Ureter (tissue), 1 donor: ENCODE measurements at places on chromosomes 4 and X. TPM values are rescaled to one million over a fixed set of nuclear protein-coding genes. Genes with fewer than 3 reads are reported as not detected.

MRPS18C gene
- total RNA-seq = 42.8 TPM

PIR gene
- 19.0 TPM for total RNA-seq

APOO gene
- total RNA-seq = 38.1 TPM

GTPBP6 gene
- 57.5 TPM for total RNA-seq

VSIG1 gene
- total RNA-seq = 1.7 TPM

CCDC120 gene
- total RNA-seq = 16.9 TPM

PF4V1 gene
- not detected for total RNA-seq

DNA sequence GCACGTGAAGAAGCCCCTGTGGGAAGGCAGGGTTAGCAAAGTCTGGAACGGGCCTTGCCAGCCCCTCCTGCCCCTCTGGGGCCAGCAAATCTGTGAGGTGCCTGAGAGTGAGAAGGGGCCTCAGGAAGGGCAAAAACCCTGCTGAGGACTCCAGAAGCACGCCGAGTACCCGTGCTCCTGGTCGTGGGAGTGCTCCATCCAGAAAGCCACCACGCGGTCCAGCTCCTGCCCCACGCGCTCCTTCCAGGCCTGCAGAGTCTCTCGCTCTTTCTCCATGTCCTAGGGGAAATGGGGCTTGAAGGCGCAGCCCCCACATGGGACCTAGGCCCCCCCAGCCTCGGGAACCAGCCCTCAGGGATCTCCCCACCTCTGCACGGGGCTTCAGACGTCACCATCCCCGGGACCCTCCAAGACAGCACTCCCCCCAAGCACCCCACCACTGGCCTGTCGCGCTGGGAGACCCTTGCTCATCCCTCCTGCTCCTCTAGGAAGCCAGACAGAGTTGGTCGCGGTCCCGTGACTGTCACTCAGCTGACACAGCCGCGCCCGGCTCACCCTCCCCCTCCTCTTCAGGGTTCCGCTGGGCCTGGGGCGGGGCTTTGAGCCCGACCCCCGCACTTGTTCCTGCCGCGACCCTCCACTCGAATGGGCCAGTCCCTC is at the start of gene RENBP:
RENBP (minus strand) TSS at position 504 of the 660 bp plus-strand sequence; CDS start at position 471, 33 bp downstream.
- no peak for DNase-seq

DNA sequence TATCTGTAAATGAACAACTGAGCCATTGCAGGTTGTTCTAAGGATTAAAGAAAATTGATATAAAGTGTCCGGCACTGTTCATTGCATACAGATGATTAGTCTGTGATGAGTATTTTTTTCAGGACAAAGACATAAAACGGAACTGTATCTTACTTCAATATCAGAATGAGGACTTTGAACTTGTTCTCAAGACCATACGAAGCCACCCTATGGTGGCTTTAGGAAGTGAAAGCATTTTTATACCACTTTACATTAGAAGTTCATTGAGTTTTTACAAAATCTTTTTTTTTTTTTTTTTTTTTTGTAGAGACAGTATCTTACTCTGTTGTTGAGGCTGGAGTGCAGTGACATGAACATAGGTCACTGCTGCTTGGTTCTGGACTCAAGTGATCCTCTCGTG is 45.2 kb upstream of the TRIM2 start:
- no peak for DNase-seq

DNA sequence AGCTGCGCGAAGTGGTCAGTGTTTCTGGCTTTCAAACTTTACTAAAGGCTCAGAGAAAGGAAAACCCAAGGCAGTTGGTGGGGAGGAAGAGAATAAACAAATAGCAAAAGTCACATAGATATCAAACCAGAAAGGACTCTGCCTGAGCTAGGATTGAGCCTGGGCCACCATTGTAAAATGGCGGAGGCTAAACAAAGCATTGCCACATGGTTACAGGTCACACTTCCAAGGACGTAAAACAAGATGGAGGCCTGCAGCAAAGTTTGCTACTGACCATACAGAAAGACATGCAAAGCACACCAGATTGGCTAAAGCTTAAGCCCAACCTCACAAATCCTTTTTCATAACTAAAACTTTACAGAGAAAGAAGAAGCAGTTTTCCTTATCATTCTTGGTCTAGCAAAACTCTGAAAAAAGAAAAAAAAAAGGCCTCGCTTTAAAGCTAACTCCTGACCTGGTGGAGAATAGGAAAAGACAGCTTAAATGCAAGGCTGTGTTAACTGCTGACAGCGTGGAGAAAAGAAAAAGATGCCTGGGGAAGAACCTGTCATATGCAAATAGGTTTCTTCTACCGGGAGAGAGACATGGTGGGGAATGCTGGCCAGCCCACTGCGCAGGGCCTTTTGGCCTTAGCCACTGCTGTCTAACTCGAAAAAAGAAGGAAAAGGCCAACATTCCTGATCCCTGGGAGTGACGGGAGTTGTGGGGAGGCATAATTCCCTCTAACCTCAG is 81.8 kb upstream of the SMARCA5 start:
- no peak for DNase-seq

DNA sequence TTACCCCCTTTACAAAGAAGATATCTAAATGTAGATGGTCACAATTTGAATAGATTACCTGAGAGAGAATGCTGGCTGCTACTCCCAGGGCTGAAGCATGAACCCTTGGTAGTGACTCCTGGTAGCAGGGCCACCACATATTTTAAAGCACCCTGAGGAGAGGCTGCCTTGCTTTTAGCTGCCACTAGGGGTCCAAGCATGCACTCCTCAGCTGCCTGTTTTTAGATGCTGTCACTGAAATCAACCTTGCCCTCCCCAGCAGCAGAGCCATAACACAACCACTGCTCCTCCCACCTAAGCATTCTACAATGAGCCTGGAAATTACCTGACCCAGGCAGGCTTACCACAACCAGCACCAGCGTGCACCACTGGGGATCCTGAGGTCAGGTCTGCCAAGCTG is 850.9 kb downstream of the FAM133A start:
- DNase-seq = no peak

DNA sequence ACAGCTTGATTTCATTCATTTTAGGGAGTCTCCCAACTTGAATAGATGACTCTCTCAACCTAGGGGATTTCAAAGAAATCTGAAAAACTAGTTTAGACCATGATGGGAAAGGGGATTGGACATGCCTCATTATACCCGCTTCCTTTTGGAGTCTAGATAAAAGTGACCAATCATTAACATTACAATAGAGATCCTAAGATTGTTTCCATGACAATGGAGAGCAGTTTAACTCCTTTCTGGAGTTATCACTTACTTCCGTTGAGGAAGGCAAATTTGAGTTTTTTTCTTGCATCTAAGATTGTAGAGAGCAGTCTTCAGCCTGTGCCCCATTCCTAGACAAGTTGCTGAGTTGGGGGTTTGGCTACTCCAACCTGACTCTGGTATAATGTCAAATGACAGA is 11.4 kb upstream of the IL15 start:
- DNase-seq = no peak

DNA sequence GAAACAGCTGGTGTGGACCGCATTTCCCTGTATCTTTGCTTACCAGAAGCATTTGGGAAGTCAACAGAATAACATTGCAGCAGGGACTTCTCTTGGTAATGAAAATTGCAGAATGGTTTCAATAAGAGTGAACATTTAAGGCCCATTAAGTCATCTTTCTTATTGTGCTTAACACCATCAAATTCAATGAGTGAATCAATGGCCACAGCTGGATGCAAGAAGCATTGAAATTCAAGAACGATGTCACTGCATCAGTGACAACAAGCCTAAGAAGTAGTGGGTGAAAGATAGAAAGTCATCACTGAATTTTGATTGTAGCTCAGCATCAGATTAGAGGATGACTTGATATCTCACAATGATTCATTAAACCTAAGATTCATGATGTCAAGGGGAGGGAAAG is 93.9 kb upstream of the GPM6A start:
- no peak for DNase-seq

GRCh38 chr4:171876636-171877035 is 63.4 kb downstream of the GALNTL6 start:
- DNase-seq = no peak

- DNase-seq = no peak
These were observed 72.9 kb downstream of the MED28 start for GRCh38 chr4:17687237-17687857.

DNA sequence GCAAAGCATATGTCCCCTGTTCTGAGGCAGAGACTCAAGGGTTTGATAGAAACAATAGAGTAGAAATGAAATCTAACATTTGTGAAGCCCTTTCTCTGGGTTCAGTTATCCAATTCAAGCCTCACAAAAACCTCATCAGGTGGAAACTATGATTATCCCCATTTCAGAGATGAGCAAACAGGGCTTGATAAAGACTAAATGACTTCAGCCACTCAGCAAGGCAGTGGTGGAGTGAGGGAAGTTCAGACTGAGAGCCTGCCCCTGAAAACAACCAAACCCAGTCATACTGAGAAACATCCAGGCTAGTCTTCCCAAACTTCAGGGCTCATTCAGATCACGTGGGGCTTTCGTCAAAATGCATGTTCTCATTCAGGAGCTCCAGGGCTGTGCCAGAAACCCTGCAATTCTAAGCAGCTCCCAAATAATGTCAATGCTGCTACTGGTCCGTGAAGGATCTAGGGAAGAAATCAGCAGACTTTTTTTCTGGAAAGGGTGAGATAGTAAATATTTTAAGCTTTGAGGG is 109.6 kb upstream of the KIT start:
- no peak for DNase-seq

DNA sequence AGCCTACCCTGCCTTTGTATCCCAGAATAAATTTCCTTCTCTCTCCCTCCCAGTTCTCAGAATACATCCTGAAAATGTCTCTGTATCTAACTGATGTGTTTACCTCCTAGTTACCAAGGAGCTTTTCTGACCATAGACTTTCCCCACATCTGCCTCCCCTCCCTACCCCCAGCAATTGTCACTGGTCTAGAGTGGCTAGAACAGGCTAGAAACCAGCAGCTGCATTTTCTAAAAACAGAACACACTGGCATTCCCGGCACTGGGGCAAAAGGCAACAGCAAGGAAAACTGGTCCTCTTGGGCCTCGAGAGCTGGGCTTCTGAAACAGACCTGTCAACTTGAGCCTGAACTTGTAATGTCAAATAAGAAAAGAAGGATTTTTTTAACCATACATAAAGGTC is 16.4 kb downstream of the TASL start:
- no peak for DNase-seq

GRCh38 chr4:72313121-72313520 is 255.9 kb downstream of the ADAMTS3 start:
- no peak for DNase-seq

DNA sequence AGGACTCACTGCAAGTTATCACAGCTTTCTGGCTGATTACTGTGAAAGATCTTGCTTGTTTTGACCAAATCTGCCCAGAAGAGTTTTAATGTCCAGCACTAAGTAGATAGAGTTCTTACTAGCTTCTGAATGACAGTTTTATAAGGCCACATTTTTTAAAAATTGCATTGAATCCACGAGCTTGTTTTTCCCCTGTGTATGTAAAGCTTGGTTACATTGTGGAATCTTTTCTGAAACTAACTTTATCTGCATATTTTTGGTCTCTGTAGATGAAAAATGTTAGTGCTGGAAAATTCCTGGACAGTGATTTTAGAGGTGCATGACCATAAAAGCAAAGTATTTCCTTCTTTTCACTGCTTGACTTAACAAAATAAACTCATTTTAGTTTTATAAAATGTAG is 650.3 kb upstream of the FAM241A start:
- DNase-seq = no peak

DNA sequence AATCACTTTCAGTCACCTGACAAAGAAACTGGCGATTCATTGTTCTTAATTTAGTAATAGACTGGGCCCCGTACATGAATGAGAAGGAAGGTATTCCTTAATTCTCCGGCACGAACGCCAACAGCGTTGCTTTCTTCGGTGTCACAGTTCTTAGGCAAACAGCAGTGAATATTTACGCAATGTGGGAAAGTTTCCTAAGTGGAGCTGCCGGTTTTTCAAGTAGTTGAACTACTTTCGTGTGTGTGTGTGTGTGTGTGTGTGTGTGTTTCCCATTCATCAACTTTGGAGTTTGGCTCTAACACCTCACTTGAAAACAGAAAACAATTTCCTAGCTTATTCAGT is 651 bp downstream of the NXT2 start:
- DNase-seq = peak; percentile 65

DNA sequence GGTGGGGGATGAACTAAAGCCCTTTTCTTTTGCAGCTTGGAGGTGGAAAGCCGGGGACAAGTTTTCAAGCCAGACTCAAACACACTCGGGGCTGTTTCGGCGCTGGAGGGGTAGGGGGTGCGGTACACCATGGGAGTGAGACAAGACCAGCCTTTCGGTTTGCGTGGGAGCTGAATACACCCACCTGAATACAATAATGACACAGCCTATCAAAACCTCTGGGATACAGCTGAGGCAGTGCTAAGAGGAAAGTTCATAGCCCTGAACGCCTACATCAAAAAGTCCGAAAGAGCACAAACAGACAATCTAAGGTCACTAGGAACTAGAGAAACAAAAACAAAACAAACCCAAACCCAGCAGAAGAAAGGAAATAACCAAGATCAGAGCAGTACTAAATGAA is 163.3 kb downstream of the ATRX start:
- no peak for DNase-seq

DNA sequence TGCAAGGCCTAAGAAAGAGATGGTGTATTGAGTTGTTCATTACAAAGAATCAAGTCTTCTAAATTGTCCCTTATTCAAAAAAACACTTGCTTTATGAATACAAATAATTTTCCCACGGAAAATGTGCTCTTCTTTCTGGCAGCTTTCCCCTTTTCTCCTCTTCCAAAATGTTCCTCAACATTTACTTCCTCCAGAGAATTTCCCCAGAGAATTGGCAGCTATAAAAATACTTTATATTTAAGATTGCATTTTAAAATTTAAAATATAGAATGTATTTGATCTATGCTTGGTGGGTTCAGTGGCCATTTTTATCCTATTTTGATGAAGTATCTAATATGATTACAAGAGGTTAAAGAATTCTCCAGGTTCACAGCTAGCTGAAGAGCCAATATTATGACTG is 521.0 kb downstream of the IQCM start:
- DNase-seq = no peak

DNA sequence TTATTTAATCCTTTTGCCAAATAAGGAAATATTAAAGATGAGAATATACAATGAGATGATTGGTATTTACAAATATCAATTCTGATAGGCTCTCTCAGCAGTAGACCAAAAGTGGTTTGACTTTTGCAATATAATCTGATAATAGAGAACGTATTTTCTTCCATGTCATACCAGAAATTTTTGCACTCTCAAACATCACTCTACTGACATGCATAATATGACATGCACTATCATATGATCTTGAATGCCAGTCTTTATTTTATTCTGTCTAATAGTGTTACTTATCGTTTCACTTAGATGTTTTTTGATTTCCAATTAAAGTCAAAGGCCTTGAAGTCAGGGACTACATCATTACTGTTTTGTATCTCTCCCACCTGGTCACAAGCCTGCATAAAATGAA is 259.2 kb downstream of the PCDH7 start:
- DNase-seq = no peak
